Osteoblast (primary cell): ENCODE measurements at places on chromosomes 1 and 21. TPM values are rescaled to one million over a fixed set of nuclear protein-coding genes. Genes with fewer than 3 reads are reported as not detected.

DNA sequence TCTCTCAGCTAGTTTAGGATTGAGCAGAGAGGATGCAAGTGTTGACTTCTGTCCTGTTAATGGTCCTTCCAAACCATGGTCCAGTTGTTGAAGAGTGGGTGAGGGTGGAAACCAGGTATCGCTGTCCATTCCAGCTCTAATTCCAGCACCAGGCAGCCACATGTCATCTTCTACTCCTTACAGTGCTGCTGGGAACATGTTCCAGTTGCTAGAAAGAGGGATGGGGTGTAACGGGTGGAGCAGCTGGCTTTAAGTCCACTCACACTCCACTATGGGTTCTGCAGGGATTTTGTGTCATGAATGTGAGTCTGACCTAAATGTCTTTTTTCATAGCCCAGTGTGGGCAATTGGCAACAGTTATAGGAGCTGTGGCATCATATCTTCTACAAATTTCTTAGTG is 25.2 kb downstream of the NOS1AP start:
- H3K27ac ChIP-seq, result no peak overlapping the region
- no peaks in the 10 kb centered on the region for H3K4me1 ChIP-seq
- no peaks in the 10 kb centered on the region for H3K36me3 ChIP-seq

The NBPF20 gene
- total RNA-seq, result 1.4 and 2.4 TPM in 2 replicates

DNA sequence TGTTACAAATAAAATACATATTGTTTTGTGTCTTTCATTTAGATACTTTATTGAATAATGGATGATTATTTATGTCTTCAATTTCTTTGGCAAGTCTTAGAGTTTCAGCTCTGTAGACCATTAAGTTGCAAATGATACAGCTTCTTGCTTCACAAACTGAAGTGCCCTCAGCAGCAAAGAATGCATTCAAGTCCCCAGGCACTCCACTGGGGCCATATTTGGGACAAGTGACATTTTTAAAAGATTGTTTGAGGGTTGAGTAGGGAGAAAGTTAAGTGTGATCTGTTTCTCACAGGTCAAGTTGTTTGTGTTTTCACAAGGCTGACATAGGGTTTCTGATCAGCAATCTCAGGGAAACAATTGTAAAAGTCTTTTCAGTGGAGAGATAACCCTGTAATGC is 400.7 kb downstream of the PLA2G4A start:
- no peaks in the 10 kb centered on the region for H3K27me3 ChIP-seq
- no peak overlapping the region for H3K27ac ChIP-seq
- H3K4me1 ChIP-seq, result no peaks in the 10 kb centered on the region
- no peaks in the 10 kb centered on the region for H3K36me3 ChIP-seq

DNA sequence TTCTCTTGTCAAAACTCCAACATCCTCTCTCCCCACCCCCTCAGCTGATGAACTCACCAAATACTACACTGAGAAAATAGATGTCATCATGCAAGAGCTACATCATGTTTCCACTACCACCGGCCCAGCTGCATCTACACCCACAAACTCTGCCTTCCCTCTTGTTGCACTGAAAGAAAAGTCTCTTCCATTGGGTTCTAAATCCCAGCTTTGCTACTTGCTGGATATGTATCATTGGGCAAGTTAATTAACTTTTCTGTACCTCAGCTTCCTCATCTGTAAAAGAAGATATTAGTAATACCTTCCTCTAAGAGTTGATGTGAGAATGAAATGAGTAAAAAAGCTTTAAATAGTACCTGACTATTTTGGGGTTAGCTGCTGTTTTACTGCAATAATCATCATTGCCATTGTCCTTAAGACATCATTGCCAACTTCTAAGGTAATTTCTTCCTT is 108.6 kb downstream of the OLFML2B start:
- H3K4me1 ChIP-seq, result peaks cover 40% of the 10 kb centered on the region
- peak overlapping the region; percentile 63 for H3K27ac ChIP-seq
- H3K4me3 ChIP-seq, result no peak overlapping the region
- DNase-seq, result no peak
- peaks cover 3% of the 10 kb centered on the region for H3K36me3 ChIP-seq
- H3K27me3 ChIP-seq, result no peaks in the 10 kb centered on the region

The ACTL8 gene
- total RNA-seq, result not detected in 2 replicates

DNA sequence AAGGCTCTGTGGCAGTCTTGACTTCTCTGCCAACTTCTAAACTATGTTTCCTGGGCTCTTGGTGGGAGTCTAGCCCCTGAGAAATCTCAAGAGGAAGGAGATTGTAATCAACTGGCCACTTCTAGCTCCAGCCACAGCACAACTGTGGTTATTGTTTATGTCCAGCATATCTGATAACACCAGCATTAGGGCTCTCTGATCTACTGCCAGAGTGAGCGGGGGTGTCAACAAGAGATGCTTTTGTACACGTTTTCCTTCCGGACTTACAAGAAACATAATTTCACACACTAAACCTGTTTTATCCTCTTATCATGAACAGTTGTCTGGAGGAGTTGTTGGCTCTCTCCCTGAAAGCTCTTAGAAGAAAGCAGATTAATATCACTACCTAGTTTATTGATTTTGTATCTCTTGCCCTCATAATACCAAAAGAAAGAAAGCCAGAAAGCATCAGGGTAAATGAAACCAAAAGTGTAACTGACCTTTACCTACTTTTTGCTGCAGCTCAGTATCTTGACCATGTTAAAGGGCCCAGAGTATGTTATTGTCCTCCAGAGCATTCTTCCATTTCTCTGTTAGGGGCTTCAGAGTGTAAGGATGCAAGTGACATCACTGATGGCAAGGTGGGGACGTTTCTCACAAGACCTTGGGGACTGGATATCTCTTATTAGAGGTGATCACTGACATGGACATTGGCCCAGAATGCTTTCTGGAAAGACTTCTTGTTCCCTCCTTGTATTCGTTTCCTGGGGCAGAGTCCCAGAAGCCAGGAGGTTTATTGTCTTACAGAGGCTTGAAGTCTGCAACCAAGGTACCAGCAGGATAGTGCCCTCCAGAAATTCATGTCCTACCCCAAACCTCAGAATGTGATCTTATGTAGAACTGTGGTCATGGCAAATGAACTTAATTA is 9.6 kb upstream of the SH2D1B start:
- no peaks in the 10 kb centered on the region for H3K4me1 ChIP-seq
- H3K36me3 ChIP-seq, result no peaks in the 10 kb centered on the region
- H3K27ac ChIP-seq, result no peak overlapping the region
- H3K4me3 ChIP-seq, result no peak overlapping the region
- DNase-seq, result no peak
- no peaks in the 10 kb centered on the region for H3K27me3 ChIP-seq

GRCh38 chr1:212853658-212854057 is 4.4 kb upstream of the FLVCR1 start:
- H3K27me3 ChIP-seq, result no peaks in the 10 kb centered on the region
- H3K4me3 ChIP-seq, result no peak overlapping the region

DNA sequence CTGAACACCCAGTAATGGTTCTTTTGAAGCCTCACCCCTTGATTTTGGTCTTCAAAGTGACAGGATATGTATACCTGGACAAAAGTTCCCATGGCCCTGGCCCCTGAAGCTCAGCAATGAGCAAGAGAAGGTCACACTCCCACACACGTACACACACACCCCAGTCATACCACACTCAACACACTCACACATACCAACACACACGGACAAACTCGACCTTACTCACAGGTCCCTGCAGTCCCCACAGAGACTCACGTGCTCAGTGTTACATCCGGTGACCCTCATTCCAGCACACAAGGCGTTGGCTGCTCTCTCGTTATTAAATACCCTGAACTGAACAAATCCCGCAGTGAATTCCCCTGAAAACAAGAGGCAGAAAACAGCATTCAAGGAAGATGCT is 5.9 kb downstream of the ITLN1 start:
- no peaks in the 10 kb centered on the region for H3K27me3 ChIP-seq
- H3K4me3 ChIP-seq, result no peak overlapping the region
- DNase-seq, result no peak
- H3K4me1 ChIP-seq, result no peaks in the 10 kb centered on the region
- no peak overlapping the region for H3K27ac ChIP-seq

GRCh38 chr1:209840611-209841010 is 12.8 kb downstream of the UTP25 start:
- peaks cover 49% of the 10 kb centered on the region for H3K4me1 ChIP-seq
- peak overlapping the region; percentile 92 for H3K27ac ChIP-seq
- no peak for DNase-seq
- no peaks in the 10 kb centered on the region for H3K27me3 ChIP-seq
- H3K36me3 ChIP-seq, result peaks cover 78% of the 10 kb centered on the region
- H3K4me3 ChIP-seq, result peak overlapping the region; percentile 29

- H3K27me3 ChIP-seq, result peaks cover 19% of the 10 kb centered on the region
- no peak overlapping the region for H3K27ac ChIP-seq
- H3K36me3 ChIP-seq, result no peaks in the 10 kb centered on the region
- H3K4me3 ChIP-seq, result peak overlapping the region; percentile 78
Measured at GRCh38 chr1:65146908-65147423, 1.0 kb upstream of the AK4 start.

DNA sequence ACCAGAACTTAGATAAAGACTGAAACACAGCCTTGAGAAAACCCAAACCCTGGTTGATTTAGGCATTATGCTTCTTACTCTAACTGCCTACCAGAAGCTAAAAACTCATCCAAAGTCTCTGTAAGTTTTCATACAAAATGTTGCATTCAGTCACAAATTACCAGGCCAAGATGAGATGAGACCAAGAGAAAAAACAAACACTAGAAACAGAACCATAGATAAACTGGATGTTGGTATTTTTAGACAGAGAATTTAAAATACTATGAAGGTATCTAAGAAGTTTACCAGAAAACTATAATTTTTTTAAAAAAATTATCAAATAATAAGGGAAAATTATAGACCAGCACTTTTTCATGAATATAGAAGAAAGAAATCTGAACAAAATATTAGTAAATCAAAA is 180.5 kb downstream of the VPS13D start:
- no peak overlapping the region for H3K27ac ChIP-seq
- H3K36me3 ChIP-seq, result peaks cover 6% of the 10 kb centered on the region
- no peaks in the 10 kb centered on the region for H3K27me3 ChIP-seq

DNA sequence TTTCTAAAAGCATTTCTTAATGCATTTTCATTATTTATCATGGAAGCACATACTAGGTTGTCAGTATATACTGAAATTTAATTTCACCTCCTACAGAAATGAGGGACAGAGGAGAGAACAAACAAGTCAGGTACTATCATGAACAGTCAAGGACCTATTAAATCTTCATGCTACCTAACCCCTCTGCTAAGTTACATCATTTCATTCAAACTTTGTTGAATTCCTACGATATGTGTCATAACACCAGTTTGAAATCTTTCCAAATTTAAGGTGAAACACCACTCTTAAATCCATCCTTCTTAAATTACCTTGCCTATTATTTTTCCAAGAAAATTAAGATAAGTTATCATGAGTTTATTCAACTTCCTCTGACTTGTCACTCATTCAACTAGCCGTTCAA is 78.9 kb downstream of the DENND1B start:
- no peaks in the 10 kb centered on the region for H3K4me1 ChIP-seq
- no peaks in the 10 kb centered on the region for H3K27me3 ChIP-seq

The TTLL7 gene
- 13.8 and 15.3 TPM in 2 replicates for total RNA-seq

- no peak for DNase-seq
- H3K27ac ChIP-seq, result no peak overlapping the region
- H3K36me3 ChIP-seq, result no peaks in the 10 kb centered on the region
Measured at GRCh38 chr1:229075716-229076115, 195.2 kb upstream of the RAB4A start.

DNA sequence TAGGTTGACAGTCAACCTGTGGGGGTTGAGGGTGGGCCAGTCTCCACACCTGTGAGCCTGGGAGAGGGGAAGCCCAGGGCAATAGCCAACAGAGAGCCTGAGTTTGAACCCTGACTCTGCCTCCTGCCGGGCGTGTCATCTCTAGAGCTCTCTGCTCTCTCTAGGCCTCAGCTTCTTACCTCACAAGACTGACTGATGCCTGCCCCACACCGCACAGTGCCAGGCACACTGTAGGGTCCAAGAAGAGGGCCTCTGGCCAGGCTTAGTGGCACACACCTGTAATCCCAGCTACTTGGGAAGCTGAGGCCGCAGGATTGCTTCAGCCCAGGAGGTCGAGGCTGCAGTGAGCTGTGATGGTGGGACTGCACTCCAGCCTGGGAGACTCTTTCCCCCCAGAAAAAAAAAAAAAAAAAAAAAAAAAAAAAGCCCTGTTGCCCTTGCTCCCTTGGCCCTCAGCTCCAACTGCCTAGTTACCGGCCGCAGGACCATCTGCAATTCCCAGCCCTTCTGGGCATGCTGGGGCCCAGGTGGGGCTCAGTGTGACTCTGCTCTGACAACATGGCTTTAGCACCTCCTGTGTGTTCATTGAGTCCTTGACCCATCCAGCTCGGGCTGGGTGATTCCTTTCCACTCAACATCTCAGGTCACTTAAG is 25.1 kb downstream of the GRHL3 start:
- no peak for DNase-seq
- H3K4me3 ChIP-seq, result no peak overlapping the region
- no peaks in the 10 kb centered on the region for H3K36me3 ChIP-seq
- H3K4me1 ChIP-seq, result no peaks in the 10 kb centered on the region
- H3K27ac ChIP-seq, result no peak overlapping the region

DNA sequence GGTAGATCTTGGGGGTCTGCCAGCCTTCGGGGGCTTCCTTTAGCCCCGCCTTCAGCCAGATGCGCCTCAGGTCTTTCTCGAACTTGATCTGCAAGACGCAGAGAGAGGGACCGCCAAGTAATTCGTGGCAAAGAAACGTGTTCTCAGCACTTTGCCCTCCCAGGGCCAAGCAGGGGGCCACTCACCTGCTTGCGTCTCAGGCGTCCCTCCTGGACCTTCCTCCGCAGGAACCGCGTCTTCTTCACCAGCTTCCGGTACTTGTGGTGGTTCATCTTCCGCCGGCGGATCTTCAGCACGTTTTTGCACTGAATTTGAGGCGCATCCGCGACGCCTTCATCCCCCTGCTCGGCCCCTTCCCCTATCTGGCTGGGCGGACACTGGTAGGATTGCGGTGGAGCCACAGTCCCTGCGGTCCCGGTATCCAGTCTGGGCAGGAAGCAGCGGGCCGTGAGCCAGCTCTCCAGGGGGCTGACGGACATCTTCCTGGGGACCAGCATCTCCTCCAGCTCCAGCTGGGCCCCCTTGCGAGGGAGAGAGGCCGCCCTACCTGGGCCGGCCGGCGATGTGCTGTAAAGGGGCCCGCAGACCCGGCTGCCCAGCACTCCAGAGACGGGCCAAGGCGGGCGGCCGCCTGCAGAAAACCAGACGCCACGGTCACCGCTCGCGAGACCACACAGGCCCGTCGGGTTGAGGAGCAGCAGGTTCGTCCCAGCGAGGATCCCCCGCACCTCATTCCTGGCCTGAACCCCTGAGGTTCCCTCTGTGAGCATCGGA is 1.0 kb downstream of the AURKAIP1 start:
- DNase-seq, result peak; percentile 85
- no peaks in the 10 kb centered on the region for H3K27me3 ChIP-seq
- H3K4me3 ChIP-seq, result peak overlapping the region; percentile 92
- H3K4me1 ChIP-seq, result peaks cover 25% of the 10 kb centered on the region
- H3K36me3 ChIP-seq, result peaks cover 6% of the 10 kb centered on the region

GRCh38 chr1:8551613-8552489 is 233.9 kb downstream of the SLC45A1 start:
- no peak overlapping the region for H3K27ac ChIP-seq
- H3K4me1 ChIP-seq, result peaks cover 4% of the 10 kb centered on the region

The SPRR2E gene
- total RNA-seq, result not detected in 2 replicates

DNA sequence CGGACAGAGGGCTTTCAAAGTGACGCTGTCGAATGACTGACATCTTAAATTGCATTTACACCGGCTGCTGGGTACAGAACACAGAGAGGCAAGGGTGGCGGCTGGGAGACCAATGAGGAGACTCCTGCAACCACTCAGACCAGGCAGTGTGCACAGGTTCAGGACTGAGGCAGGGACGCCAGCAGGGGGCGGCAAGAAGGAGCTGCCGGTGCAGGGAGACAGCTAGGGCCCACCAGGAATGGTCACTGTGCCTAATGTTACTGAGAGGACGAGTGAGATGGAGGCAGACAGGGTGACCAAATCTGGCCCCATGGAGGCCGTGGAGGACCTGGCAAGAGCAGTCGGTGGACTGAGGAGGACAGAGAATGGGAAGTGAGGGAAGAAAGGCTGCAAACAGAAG is 23.5 kb downstream of the GLIS1 start:
- H3K4me1 ChIP-seq, result no peaks in the 10 kb centered on the region
- H3K36me3 ChIP-seq, result no peaks in the 10 kb centered on the region
- H3K4me3 ChIP-seq, result no peak overlapping the region
- H3K27me3 ChIP-seq, result no peaks in the 10 kb centered on the region
- peak; percentile 62 for DNase-seq
